ENCODE measurements at places on chromosomes 12 and 14.

- DNase-seq = no peak
Measured at GRCh38 chr12:89276860-89277259, 75.4 kb downstream of the DUSP6 start.

- no peak for DNase-seq
Measured at GRCh38 chr12:62692884-62693283, 226.3 kb downstream of the MON2 start.

GRCh38 chr12:2057041-2057794, 4.4 kb downstream of the CACNA1C start:
- peak; percentile 26 for DNase-seq

DNA sequence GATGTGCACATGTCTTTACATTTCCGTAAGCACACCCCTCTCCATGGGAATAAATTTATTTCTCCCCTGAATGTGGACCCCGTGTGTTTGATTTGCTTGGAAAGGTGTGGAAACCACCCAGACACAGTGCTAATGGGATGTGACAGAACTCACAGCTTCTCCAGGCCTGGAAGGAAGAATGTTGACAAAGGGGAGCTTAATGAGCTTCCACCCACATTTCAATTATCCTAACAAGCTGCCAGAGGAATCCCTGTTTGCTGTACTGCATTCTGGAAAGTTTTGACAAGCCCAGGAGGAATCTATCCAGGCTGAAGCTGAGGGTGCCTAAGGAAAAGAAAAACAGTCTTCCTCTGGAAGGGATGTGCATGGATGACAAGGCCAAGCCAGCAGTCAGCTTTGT, 51.2 kb upstream of the CCDC60 start:
- DNase-seq = no peak

GRCh38 chr14:64680013-64680713, 24.1 kb upstream of the PLEKHG3 start:
- no peak for DNase-seq

DNA sequence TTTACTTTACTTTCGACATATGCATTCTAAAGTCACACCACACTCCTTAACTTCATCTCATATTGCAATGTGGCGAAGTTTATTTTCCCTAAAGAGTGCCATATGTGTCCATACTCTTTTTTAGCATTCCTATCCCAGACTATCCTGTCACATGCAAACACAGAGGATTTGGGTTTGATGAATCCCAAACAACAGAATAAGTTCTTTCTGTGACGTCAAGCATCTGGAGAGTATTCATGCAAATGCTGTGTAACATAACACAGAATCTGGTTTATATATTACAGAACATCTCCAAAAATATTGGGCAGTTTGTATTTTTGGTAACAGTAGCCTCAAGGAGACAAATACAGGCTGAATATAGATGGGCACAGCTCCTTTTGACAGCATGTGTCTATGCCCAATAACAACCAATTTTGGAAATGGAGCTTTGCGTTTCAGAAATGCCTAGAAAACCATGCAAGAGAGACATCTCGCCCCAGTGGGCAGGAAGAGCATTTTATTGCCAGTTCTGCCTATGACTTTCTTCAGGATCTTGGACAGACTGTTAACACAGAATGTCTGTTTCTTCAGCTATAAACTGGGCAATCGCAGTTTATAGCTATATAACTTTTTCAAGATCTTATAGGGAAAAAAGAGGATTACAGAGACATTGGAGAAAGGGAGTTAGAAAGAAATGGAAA, 190.8 kb downstream of the ADAMTS20 start:
- DNase-seq = no peak

DNA sequence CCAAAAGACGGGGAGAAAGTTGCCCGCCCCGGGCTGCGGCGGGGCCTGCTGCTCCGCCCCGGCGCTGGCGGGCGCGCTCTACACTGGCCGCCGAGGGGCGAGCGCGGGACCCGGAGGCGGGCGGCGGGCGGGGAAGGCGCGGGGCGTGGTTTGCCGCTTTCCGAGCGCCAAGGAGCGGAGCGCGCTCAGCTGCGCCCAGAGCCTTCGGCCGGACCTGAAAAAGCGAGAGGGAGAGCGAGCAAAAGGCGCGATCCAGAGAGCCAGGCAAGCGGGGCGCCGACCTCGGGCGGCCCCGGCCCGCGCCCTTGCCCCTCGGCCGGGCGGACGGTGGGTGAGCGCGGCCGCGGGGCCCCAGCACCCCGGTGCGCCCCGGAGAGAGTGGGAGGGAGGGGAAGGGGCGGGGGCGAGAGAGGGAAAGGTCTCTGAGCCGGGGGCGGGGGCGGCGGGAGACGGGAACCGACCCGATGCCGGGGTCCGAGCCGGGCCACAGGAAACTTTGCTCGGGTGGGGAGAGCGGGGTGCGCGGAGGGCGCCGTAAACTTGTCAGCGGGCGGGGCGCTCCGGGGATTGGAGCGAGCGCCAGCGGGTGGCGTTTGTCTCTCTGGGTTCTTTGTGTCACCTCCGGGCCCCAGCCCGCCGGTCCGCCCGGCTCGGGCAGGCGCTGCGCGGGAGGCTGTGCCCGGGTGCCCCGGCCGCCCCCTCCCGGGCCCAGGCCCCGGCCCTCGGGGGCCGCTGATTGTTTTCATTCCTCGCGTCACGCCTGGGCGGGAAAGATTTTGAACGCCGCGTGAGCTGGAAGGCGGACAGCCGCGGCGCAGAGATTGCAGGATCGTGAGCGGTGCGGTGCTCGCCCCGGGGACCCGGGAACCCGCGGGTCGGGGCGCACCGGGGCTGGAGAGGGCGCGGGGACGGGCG, at the start of gene SYNE2:
SYNE2 (plus strand) TSS at position 188 of the 915 bp plus-strand sequence. CDS start 56,145 bp downstream, outside the sequence.
- peak; percentile 80 for DNase-seq

DNA sequence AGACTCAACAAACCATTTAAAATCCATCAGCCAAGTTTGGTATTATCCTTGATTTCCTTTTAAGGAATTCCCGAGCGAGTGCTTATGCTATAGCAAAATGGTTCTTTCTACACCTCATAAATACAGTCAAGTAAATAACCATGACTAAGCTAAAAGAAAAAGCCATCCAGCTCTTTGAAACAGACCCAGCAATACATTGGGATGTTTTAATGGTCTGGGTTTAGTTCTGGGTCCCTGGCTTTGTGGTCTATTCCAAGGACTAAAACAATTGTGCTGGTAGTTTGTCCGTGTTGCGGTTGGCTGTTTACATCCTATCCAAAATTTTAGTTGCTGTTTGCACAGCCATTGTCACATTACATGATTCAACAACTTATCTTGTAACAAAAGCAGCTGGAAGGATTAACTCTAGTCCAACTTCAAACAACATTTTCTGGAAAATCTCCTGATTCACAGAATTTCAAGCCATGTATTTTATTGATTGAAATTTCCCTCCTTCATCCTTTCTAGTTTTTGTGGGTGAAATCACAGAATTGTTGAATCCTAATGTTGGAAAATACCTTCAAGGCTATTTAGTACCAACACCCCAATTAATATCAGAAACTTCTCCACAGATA, 19.6 kb downstream of the KLRB1 start:
- DNase-seq = no peak

GRCh38 chr12:20557096-20557495, 138.0 kb upstream of the SLCO1C1 start:
- no peak for DNase-seq

DNA sequence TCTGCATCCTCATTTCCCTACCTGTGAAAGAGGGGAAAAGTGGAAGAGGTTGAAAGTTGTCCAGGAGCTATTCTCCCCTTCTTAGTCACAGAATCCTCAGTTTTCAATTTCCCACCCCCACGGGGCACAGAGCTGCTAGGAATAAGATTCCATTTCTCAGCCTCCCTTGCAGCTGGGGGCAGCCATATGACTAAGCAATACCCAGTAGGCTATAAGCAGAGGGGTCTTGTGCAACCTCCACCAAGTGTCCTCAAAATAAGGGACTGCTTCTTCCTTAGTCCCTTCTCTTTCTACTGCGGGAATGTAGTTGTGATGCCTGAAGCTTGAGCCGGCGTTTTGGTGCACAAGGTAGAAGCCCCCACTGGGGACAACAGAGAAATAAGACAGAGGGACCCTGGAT, 40.9 kb downstream of the VWF start:
- no peak for DNase-seq

DNA sequence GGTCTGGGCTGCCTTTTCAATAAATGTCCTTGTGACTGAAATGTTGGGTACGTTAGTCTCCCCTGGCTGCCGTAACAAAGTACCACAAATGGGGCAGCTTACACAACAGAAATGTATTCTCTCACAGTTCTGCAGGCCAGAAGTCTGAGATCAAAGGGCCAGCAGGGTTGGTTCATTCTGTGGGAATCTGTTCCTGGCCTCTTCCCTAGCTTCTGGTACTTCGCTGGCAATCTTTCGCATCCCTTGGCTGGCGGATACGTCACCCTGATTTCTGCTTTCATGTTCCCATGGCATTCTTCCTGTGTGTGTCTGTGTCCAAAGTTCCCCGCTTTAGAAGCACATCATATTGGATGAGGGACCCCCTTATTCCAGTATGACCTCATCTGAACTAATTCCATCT, 95.8 kb upstream of the NCOR2 start:
- no peak for DNase-seq

DNA sequence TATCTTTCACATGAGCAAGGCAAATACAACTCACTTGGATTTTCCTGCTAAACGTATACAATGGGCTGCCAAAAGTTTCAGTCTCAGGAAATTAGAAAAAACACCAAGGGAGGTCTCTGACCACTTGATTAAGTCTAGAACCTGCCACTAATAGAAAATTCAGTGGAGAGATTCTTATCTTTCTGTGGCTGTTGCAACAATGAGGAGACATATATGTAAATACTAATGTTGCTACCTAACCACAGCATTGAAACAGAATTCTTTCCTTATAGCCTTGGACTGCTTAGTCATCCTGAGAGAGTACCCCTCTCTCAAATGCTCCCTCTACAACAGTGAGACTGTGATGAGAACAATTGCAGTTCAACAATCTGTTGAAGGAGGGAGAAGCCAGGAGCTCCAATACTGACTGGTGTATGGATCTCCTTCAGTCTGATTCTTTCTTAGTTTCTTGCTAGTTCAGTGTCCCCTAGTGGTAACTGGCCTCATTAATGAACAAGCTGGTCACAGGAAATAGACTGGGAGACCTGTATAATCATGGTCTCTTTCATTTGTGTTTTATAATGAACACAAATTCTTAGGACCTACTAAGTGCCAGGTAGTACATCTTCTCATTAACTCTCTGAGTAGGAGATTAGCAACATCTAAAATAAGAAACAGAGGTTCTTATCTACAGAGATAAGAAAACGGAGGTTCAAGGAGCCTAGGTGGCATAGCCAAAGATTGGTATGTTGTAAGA, 164.5 kb downstream of the SLC38A4 start:
- peak; percentile 46 for DNase-seq

DNA sequence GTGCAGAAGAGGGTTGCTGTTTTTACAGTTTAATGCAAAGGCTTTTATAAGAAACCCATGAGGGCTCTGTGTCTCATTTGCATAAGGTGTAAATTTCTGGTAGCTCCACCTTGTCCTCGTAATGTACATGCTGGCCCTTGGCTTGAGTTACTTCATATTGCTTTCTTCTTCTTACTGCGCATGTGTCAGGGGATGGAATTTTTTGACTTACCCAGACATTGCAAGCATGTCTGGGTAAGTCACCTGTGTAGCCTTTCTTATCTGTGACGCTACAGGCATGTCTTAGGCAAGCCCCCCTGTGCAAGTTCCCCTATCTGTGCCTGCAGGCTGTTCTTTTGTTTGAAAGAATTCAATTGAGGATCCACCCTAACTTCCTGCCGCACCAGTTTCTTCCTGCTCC, 274.2 kb downstream of the ETNK1 start:
- no peak for DNase-seq

GRCh38 chr14:59904184-59904583, 15.8 kb upstream of the LRRC9 start:
- no peak for DNase-seq

DNA sequence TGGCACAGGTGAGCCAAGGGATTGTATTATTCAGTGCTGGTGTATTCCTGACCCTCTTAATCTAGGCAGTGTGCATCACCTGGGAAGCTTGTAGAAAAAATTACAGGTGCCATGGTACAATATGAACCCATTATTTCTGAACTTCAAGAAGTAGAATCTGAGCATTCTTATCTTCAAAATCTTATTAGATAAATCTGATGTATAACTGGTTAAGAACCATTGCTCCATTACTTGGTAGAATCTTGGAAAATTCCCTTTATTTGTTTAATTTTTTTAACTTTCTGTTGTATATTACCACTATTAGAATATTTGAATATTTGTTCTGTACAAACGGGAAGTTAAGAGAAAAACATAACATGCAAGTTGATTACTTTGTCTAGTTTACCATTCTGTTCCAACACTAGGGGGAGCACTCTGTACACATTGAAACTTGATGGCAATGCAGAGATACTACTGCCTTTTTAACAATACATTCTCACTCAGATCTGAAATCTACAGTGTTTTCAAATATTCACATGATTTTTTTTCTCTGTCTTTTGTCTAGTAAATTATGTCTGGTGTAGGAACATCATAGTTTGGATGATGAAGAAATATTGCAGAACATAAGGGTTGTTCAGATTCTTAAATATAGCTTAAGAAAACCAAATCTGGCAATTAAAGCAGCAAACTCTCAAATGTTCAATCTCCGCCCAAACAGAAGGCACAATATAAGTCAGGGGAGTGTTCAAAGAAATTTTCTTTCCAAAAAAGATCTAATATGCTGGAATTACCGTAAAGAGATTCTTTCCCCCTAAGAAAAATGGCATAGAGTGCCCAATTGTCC, 196.6 kb downstream of the PCNX1 start:
- peak; percentile 56 for DNase-seq

- no peak for DNase-seq
Measured at GRCh38 chr14:62084020-62084419, 321.8 kb downstream of the SNAPC1 start.

GRCh38 chr12:25764892-25765291, 193.6 kb upstream of the RASSF8 start:
- no peak for DNase-seq

DNA sequence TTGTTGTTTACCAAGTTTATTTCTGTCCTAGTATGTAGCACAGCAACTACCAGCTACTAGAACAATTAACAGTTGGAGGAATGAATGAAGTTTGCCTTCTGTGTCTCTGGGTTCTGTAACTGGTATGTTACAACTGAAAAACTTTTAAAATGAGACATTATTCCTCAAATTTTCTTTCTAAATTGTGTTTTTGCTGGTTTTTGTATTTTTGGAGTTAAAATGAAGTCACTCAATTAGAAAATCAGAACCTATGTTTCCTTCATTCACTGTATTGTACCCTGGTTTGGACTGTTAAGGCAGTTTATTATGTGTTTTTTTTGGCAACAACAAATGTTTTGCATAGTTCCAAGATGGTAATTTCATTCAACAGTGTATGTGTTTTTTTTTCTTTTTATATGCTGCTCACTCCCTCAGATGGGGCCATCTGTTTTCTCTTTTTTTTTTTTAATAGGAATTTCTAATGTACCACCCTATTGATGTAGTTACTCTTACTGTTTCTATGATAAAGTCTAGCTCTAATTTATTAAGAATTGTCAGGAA, 30.2 kb upstream of the EVL start:
- no peak for DNase-seq

Measured in CD4-positive, alpha-beta T cell treated with Interleukin-15 for 4 hours (primary cell).